Stimulated activated CD4-positive, alpha-beta T cell treated with anti-CD3 and anti-CD28 coated beads, TNF-alpha, amount 100 ng/mL, for 24 hours (primary cell): ENCODE measurements at places on chromosomes 1 and 21.

GRCh38 chr1:38788341-38789336 is 70.9 kb downstream of the RRAGC start:
- no peak for DNase-seq

GRCh38 chr1:77888081-77888780 is at the start of gene NEXN:
TSS of gene NEXN (plus strand) at chr1:77888624. CDS start at chr1:77916107, 27,483 bp downstream.
- DNase-seq, result no peak

GRCh38 chr21:15682977-15683376 is 46.8 kb upstream of the USP25 start:
- no peak for DNase-seq

GRCh38 chr1:160949881-160950280 is 4.7 kb downstream of the ITLN2 start:
- no peak for DNase-seq

DNA sequence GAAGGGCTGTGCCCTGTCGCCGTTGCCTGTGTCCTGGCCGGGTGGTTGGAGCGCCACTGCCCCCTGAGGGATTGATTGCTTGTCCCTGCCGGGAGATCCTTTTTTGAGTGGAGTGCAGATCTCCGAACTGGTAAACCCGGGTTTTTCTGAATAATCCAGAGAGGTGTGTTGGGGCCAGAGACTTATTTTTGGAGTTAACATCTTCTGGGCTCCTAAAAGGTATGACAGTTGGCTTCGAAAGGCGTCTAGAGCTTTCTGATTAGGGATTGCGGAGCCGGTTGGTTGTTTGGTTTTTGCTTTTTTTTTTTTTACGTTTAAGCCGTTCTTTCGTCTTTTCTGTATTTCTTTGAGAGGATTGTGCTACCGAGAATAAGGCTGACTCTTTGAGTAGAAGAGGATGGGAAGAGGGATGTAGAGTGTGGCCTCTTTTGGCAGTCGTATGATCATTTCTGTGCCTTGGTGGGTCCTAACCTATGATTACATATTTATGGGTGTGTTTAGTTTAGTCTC is 756 bp downstream of the RLF start:
- DNase-seq, result no peak

DNA sequence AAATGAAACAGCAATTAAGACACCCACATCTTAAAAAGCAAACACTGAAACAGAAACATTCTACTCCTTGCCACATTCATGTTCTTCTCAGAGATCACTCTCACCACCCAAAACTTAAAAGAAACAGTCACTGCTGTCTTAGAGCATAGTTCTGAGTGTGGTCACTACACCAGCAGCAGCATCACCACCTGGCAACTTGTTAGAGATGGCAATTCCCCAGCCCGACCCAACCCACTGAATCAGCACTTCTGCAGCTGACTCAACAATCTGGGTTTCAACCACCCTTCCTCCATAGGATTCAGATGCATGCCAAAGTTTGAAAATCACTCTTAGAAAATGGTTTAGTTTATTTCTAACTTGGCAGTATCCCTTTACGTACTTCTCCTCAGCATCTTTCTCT is 126.1 kb downstream of the CDC42BPA start:
- DNase-seq, result no peak

GRCh38 chr1:232509570-232509969 is 120.4 kb downstream of the SIPA1L2 start:
- DNase-seq, result no peak
